H9 (cell line): ENCODE measurements at places on chromosomes 6 and 20.
A peak's percentile ranks its signal among the peaks of the same experiment; 100 is the strongest.

GRCh38 chr6:105097288-105097687, 82.5 kb downstream of the POPDC3 start:
- H3K27ac ChIP-seq: no peak overlapping the region
- peaks cover 2% of the 10 kb centered on the region; the same call in 1 of the 2 replicates for H3K27me3 ChIP-seq
- H3K4me3 ChIP-seq: no peak overlapping the region
- no peak for DNase-seq
- H3K4me1 ChIP-seq: no peaks in the 10 kb centered on the region

DNA sequence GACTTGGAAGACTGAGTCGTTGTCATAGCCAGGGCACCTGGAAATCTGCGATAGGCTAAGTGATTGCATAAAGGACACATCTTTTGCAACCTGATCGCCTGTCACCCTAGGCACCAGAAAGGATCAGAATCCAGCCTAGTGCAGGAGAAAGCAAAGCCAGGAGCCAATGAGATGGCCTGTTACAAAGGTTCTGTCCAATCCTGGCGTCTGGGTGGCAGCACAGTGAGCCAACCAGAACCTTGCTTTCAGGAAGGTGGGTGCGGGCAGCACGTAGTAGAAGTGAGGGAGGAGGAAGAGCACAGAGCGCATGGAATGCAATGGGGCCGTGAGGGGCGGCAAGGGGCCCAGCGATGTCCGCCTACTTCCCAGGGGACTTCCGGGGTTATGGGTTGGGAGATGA, 120.4 kb upstream of the GGTLC1 start:
- DNase-seq: peak; percentile 32
- no peaks in the 10 kb centered on the region for H3K36me3 ChIP-seq

GRCh38 chr6:162345051-162345511, 382.5 kb downstream of the PRKN start:
- DNase-seq: no peak
- H3K4me1 ChIP-seq: peaks cover 4% of the 10 kb centered on the region; the same call in 1 of the 2 replicates
- no peaks in the 10 kb centered on the region for H3K27me3 ChIP-seq
- no peak overlapping the region for H3K27ac ChIP-seq

GRCh38 chr6:50978380-50979170, 159.9 kb downstream of the TFAP2B start:
- H3K27ac ChIP-seq: no peak overlapping the region
- H3K36me3 ChIP-seq: no peaks in the 10 kb centered on the region; the same call in 2 of the 3 replicates
- no peak for DNase-seq
- no peak overlapping the region for H3K4me3 ChIP-seq

DNA sequence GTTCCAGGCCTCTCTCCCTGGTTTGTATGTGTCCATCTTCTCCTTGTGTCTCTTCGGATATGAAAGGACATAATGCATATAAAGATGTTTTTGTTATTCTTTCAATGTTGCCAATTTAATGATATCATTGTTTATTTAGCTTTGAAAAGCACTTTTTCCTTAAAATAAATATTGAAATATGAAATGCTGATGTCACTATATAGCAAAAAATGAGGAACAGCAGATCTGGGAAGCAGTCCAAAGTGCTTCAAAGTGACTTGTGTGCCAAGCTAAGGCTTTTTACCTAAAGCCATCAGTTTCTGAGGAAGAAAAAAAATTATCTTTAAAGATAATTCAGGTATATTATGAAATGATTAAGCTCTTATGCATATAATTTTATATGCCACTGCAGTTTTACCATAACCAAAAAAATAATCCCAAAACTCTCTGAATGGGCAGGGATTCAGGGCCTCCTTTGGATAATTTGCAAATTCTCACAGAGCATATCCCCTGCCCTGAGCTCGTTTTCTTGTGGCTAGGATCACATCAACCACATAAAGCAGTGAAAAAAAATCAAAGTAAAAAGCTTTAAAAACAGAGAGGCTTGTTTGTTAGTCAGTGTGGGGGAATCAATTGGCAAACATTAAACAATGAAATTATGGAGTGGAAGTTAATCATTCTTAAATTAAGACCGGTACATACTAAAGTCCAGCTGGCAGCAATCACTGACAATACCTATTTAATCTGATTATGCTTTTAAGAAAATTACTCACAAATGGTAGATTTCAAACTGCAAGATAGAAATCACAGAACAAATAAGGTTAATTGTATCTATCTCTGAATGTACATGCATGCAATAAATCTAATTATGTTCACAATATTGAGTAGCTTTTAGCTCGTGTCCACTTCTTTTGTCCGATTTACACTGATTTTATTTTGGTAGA, 1027.9 kb upstream of the ADGRB3 start:
- no peak overlapping the region for H3K4me3 ChIP-seq

- H3K27ac ChIP-seq: no peak within 1 kb of the TSS
- H3K27me3 ChIP-seq: peaks cover 7% of the 10 kb centered on the region; the same call in 1 of the 2 replicates
- H3K36me3 ChIP-seq: no peaks in the 10 kb centered on the region
- peak within 1 kb of the TSS; percentile 70 for H3K4me3 ChIP-seq
- DNase-seq: peak; percentile 83
- no peaks in the 10 kb centered on the region for H3K4me1 ChIP-seq
Measured at GRCh38 chr20:43507150-43508080, at the start of gene L3MBTL1. Gene L3MBTL1 (plus strand): TSS chr20:43507697. CDS start chr20:43513504, 5,807 bp downstream.

- H3K27ac ChIP-seq: no peak overlapping the region
- no peak for DNase-seq
Measured at GRCh38 chr6:148869585-148869984, 122.8 kb downstream of the UST start.

DNA sequence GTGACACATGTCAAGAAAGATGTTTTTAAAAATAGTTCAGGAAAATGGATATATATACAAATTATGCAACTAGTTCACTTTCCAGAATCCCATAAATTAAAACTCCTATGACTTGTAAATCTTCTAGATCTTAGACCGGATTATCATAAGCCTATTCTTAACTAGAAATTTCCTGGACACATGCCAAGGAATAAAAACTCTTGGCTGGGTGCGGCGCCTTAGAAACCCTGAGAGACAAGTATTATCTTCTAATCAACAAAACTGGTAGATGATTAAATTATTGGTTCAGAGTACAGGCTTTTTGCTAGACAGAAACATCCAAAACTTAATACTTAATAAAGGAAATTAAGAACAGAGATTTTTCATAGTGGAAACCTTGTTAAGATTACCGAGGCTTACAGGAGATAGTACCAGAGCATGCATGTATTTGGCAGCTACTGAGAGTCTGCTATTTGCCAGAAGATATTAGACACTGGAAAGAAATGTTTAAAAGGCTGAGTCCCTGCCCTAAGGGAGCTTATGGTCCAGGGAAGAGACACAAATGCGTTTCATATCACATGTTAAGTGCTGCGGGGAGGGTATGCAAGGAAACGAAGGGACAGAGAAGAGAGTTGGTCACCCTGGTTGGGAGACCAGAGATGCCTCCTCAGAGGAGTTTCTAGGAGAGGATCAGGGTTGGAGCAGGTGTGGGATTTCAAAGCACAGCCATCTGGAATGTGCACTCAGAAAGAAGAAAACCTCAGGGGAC, 46.5 kb upstream of the IFNGR1 start:
- no peaks in the 10 kb centered on the region for H3K36me3 ChIP-seq
- H3K4me1 ChIP-seq: no peaks in the 10 kb centered on the region
- no peak overlapping the region for H3K27ac ChIP-seq
- H3K4me3 ChIP-seq: no peak overlapping the region

DNA sequence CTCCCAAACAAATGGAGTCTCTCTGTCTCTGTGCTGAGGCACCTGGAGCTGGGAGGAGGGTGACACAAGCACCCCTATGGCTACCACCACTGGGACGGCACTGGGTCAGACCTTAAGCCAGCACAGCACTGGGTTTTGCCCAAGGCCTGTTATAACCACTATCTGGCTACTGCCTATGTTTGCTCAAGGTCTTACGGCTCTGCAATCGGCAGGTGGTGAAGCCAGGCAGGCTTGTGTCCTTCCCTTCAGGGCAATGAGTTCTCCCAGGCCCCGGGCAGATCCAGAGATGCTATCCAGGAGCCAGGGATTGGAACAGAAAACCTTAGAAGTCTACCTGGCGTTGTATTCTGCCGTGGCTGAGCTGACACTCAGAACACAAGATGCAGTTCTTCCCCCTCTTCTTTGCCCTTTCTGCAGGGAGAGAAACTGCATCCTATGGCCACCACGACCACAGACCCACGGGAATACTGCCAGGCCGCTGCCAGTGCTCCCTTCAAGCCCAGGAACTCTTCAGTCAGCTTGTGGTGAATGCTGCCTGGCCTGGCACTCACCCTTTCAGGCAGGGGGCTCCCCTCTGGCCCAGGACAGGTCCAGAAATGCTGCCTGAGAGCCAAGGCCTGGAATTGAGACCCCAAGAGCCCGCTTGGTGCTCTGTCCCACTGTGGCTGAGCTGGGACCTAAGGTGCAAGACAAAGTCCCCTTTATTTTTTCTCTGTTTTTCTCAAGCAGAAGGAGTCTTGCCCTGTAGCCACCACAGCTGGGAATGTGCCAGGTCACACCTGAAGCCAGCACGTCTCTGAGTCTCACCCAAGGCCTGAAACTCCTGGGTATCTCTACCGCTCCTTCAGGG, 67.0 kb upstream of the FRMD1 start:
- no peak overlapping the region for H3K27ac ChIP-seq
- no peaks in the 10 kb centered on the region for H3K27me3 ChIP-seq
- H3K36me3 ChIP-seq: no peaks in the 10 kb centered on the region
- H3K4me1 ChIP-seq: no peaks in the 10 kb centered on the region
- H3K4me3 ChIP-seq: no peak overlapping the region

- H3K4me1 ChIP-seq: peaks cover 2% of the 10 kb centered on the region
- no peak for DNase-seq
- H3K36me3 ChIP-seq: no peaks in the 10 kb centered on the region
- H3K4me3 ChIP-seq: no peak overlapping the region
- no peak overlapping the region for H3K27ac ChIP-seq
Measured at GRCh38 chr6:108130262-108130661, 35.6 kb upstream of the NR2E1 start.

- DNase-seq: no peak
- no peaks in the 10 kb centered on the region for H3K36me3 ChIP-seq
- H3K27me3 ChIP-seq: no peaks in the 10 kb centered on the region
- no peaks in the 10 kb centered on the region for H3K4me1 ChIP-seq
- H3K27ac ChIP-seq: no peak overlapping the region
Measured at GRCh38 chr20:47708140-47708807, 77.0 kb downstream of the SULF2 start.

DNA sequence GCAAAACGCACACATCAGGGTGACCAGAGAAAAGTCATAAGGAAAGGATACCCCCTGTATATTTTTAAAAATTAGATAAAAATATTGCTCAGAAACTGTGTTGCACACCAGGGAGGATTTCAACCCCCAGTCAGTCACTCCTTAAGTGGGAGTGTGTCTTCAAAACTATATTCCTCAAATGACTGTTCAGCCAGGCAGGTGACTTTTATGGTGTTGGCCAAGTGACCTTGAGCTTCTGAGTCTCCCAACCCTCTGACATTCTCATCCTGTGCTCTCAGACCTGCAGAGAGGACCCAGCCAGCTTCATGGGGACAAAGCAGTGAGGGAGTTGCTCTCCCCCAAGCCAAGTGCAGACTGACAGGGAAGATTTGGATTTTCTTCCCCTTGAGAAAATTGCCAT, 311.9 kb upstream of the JARID2 start:
- H3K4me3 ChIP-seq: no peak overlapping the region
- no peaks in the 10 kb centered on the region for H3K27me3 ChIP-seq
- no peaks in the 10 kb centered on the region; the same call in 1 of the 2 replicates for H3K36me3 ChIP-seq
- peaks cover 5% of the 10 kb centered on the region; the same call in 1 of the 2 replicates for H3K4me1 ChIP-seq

DNA sequence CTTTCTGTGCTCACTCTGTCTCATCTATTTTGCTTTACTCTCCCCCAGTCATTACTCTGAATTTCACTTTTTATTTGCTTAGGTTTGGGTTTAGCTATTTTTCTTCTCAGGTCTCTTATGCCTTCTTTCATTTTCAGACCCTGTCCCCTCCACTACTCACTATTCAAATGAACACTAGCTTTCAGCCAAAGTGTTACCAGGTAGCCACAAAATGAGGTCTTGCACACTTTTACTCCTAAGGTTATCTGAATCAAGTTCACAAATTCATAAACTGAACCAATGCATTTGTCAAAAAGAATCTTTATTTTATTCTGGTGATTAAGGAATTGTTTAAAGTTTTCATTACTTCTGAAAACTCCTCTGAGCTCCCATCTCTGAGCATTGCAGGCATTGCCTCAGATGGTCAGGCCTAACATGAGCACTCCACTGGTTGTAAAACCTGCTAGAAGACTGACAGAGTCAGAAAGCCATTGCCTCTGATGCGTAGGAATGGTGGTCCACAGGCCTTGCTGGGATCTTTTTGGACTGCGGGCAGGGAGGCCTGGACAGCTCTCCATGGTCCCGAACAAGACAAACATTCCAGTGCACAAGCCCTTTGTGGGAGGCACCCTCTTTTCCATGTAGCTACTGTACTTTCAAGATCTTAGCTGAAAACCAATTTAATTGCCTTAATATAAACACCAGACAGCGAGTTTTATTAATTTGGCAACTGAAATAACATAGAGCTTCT, 48.5 kb downstream of the FYN start:
- no peaks in the 10 kb centered on the region for H3K4me1 ChIP-seq
- no peak overlapping the region for H3K27ac ChIP-seq
- H3K4me3 ChIP-seq: no peak overlapping the region
- no peak for DNase-seq
- peaks cover 5% of the 10 kb centered on the region; the same call in 2 of the 3 replicates for H3K36me3 ChIP-seq

- H3K4me1 ChIP-seq: no peaks in the 10 kb centered on the region
- no peak overlapping the region for H3K27ac ChIP-seq
- H3K4me3 ChIP-seq: no peak overlapping the region
Measured at GRCh38 chr20:48051794-48052474, 266.7 kb upstream of the SULF2 start.

GRCh38 chr6:158011980-158012566, 30.4 kb downstream of the SYNJ2 start:
- H3K27ac ChIP-seq: no peak overlapping the region
- peaks cover 15% of the 10 kb centered on the region for H3K36me3 ChIP-seq
- DNase-seq: no peak
- H3K27me3 ChIP-seq: no peaks in the 10 kb centered on the region

DNA sequence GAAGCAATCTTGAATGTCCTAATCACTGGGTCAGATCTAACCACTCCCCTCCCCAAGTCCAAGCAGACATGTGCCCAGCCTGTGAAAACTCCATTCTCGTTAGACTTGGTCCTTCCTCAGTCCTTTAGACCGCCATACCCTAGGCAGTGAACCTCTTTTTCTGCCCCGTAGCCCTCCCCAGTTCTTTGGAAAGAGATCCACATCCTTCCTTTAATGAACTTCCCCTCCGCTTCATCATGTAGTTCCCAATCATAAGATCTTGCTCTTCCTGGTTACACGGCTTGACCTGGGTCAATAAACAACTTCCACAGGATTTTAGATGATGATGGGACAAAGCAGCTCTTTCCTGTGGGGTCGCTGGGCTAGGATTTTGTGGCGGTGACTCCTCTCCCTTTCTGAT, 9.6 kb downstream of the AHCY start:
- H3K4me1 ChIP-seq: no peaks in the 10 kb centered on the region
- no peak for DNase-seq
- no peak overlapping the region for H3K4me3 ChIP-seq
- peaks cover 63% of the 10 kb centered on the region for H3K36me3 ChIP-seq
- H3K27ac ChIP-seq: no peak overlapping the region

GRCh38 chr6:25034431-25034921, 98.7 kb upstream of the RIPOR2 start:
- no peak overlapping the region for H3K4me3 ChIP-seq
- H3K27ac ChIP-seq: no peak overlapping the region
- H3K4me1 ChIP-seq: no peaks in the 10 kb centered on the region
